Thyroid gland (tissue), 4 donors: ENCODE measurements at places on chromosomes 4 and X. TPM values are rescaled to one million over a fixed set of nuclear protein-coding genes. Genes with fewer than 3 reads are reported as not detected.
A peak's percentile ranks its signal among the peaks of the same experiment; 100 is the strongest.

GRCh38 chrX:138763761-138764160 is 52.2 kb upstream of the FGF13 start:
- DNase-seq: no peak
- no peak overlapping the region for H3K27ac ChIP-seq
- H3K4me1 ChIP-seq: peaks cover 4% of the 10 kb centered on the region
- H3K4me3 ChIP-seq: no peak overlapping the region
- H3K27me3 ChIP-seq: no peaks in the 10 kb centered on the region

GRCh38 chrX:11210415-11210801 is 82.8 kb upstream of the AMELX start:
- no peaks in the 10 kb centered on the region for H3K27me3 ChIP-seq
- no peaks in the 10 kb centered on the region for H3K36me3 ChIP-seq
- no peak overlapping the region for H3K4me3 ChIP-seq
- no peak overlapping the region for H3K27ac ChIP-seq
- no peaks in the 10 kb centered on the region for H3K4me1 ChIP-seq

GRCh38 chr4:140485939-140486338 is 12.2 kb downstream of the MGAT4D start:
- no peak for DNase-seq
- no peaks in the 10 kb centered on the region for H3K36me3 ChIP-seq
- H3K4me3 ChIP-seq: no peak overlapping the region
- H3K27me3 ChIP-seq: no peaks in the 10 kb centered on the region
- no peak overlapping the region for H3K27ac ChIP-seq

DNA sequence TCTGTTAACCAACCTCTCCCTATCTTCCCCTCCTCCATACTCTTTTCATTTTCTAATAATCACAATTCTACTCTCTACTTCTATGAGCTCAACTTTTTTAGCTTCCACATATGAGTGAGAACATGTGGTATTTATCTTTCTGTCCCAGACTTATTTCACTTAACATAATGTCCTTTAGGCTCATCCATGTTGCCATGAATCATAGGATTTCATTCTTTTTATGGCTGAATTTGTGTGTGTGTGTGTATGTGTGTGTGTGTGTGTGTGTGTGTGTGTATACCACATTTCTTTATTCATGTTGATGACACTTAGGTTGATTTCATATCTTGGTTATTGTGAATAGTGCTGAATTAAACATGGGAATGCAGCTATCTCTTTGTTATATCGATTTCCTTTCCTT is 37.4 kb downstream of the RUFY3 start:
- no peak overlapping the region for H3K4me3 ChIP-seq
- H3K27me3 ChIP-seq: no peaks in the 10 kb centered on the region
- H3K27ac ChIP-seq: no peak overlapping the region
- DNase-seq: no peak
- H3K36me3 ChIP-seq: no peaks in the 10 kb centered on the region

DNA sequence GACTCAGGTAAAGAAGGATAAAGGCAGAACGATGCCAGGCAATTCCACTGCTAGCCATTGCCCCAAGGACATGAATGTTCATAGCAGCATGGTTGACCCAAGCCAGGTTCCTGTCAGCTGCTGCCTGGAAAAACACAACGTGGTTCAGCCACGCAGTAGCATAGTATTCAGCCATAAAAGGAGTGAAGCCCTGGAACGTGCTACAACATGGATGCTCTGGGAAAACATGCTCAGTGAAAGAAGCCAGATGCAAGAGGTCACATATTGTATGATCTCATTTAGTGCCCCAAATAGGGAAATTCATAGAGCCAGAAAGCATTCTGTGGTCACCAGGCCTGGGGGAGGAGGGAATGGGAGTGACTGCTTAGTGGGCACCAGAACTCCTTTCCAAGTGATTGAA is 129.8 kb downstream of the GPR143 start:
- no peak overlapping the region for H3K27ac ChIP-seq
- no peaks in the 10 kb centered on the region for H3K27me3 ChIP-seq
- DNase-seq: no peak

DNA sequence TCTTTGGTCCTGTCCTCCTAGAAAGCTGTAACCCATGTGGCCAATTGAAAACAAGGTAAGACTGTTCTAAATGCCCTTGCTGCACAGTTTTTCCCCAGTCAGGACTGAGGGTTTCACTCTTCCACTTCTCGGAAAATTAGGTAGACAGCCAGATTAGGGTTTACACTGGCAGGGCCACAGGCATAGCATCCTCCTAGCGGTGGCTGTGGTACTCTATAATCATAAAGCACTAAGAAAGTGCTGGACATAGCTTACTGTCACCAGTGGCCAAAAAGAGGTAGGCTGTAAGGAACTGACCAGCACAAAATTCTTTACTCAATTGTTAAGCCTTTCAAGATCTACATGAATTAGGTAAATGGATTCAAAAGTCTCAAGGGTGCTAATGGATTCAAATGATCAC is 11.6 kb upstream of the USP46 start:
- H3K27me3 ChIP-seq: no peaks in the 10 kb centered on the region
- no peaks in the 10 kb centered on the region for H3K4me1 ChIP-seq
- H3K27ac ChIP-seq: no peak overlapping the region
- no peak for DNase-seq

- no peak overlapping the region for H3K27ac ChIP-seq
- H3K36me3 ChIP-seq: no peaks in the 10 kb centered on the region
Observed at GRCh38 chr4:178937130-178937529, 1494.9 kb upstream of the AGA start.

- H3K27me3 ChIP-seq: no peaks in the 10 kb centered on the region
- H3K4me1 ChIP-seq: no peaks in the 10 kb centered on the region
- DNase-seq: no peak
- H3K27ac ChIP-seq: no peak overlapping the region
- peak overlapping the region; percentile 38 for H3K4me3 ChIP-seq
Observed at GRCh38 chrX:38327775-38328081, 419 bp upstream of the RPGR start.

- DNase-seq: peak; percentile 49
- H3K4me1 ChIP-seq: peaks cover 10% of the 10 kb centered on the region
- no peaks in the 10 kb centered on the region for H3K36me3 ChIP-seq
- no peaks in the 10 kb centered on the region for H3K27me3 ChIP-seq
Observed at GRCh38 chr4:71538528-71538927, 199.7 kb downstream of the SLC4A4 start.

GRCh38 chrX:52988985-52989917 is 30.9 kb upstream of the FAM156A start:
- H3K4me1 ChIP-seq: no peaks in the 10 kb centered on the region
- H3K36me3 ChIP-seq: no peaks in the 10 kb centered on the region
- no peak overlapping the region for H3K27ac ChIP-seq
- no peak overlapping the region for H3K4me3 ChIP-seq
- no peak for DNase-seq
- no peaks in the 10 kb centered on the region for H3K27me3 ChIP-seq

DNA sequence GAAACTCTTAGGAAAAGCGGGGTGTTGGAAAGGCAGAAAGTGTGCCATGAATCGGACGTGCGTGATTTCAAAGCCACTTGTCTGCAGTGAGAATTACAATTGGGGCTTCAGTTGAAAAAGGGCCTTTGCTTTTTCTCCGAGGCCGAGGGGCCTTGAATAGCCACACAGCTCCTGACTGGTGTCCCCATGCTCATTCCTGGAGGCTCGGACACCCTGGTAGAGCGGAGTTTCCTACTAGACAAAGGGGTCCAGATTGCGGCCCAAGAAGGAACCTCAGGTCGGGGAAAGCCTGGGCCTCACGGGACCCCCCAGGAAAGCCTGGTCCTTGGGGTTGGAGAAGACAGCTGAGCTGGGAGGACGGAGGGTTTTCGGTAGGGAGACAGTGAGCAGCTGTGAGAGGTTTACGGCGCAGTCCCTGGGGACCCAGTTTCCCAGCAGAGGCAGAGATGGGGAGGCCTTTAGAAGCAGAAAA is 3.0 kb upstream of the SHOX start:
- H3K36me3 ChIP-seq: no peaks in the 10 kb centered on the region
- H3K27me3 ChIP-seq: no peaks in the 10 kb centered on the region
- DNase-seq: no peak
- H3K4me1 ChIP-seq: no peaks in the 10 kb centered on the region
- H3K4me3 ChIP-seq: no peak overlapping the region

DNA sequence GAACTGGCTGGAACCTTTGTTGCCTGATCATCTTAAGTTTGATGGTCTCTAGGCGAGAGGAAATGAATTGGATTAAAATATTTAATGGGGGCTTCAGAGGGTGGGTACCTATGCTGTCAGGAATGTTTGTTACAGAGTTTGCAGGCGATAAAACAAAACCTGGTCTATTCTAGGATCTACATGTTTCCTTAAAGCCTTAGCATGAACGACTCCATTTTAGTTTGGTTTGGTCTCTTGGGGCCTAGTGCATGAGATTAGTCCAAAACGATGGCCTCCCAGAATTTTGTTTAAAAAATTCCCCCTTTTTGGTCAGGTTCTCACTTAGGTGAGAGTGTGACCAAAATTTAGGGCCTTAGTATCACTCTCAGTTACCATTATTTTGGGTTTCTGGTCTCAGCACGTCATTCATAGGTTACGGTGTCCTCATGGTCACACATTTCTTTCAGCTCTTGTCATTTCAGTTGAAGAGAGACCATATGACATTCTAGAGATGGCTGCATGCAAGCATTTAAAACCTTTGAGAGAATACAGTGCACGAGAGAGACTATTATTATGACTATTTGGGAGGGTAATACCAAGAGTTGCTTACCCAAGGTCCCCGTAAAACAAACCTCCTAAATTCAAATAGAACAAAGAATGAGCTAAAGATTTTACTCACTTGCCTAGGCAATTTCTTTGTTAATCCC is 13.8 kb downstream of the MOB1B start:
- no peak overlapping the region for H3K27ac ChIP-seq
- DNase-seq: no peak
- no peak overlapping the region for H3K4me3 ChIP-seq
- H3K4me1 ChIP-seq: peaks cover 6% of the 10 kb centered on the region
- H3K36me3 ChIP-seq: no peaks in the 10 kb centered on the region

- no peak overlapping the region for H3K4me3 ChIP-seq
- H3K27ac ChIP-seq: no peak overlapping the region
- no peaks in the 10 kb centered on the region for H3K27me3 ChIP-seq
- H3K36me3 ChIP-seq: no peaks in the 10 kb centered on the region
- H3K4me1 ChIP-seq: no peaks in the 10 kb centered on the region
- no peak for DNase-seq
Observed at GRCh38 chr4:28357990-28358389, 1497.3 kb downstream of the STIM2 start.

DNA sequence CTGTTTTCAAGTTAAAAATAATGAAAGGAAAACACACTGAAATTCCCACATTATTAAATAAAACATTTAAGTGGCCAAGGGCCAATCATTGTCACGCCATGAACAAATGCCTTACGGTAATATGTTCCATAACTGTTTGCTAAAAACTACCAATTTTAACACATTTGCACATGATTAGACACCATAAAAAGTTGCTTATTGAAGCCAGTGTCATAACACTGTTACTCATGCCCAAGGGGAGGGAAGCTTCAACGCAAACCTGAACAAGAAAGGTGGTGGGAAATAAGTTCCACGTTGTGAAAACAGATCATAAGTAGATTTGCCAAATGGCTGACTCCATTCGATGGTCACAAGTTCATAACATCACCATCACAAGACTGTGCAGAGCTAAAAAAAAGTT is 739.3 kb upstream of the FAM241A start:
- no peak for DNase-seq
- no peaks in the 10 kb centered on the region for H3K4me1 ChIP-seq
- H3K4me3 ChIP-seq: no peak overlapping the region
- no peak overlapping the region for H3K27ac ChIP-seq
- no peaks in the 10 kb centered on the region for H3K36me3 ChIP-seq

DNA sequence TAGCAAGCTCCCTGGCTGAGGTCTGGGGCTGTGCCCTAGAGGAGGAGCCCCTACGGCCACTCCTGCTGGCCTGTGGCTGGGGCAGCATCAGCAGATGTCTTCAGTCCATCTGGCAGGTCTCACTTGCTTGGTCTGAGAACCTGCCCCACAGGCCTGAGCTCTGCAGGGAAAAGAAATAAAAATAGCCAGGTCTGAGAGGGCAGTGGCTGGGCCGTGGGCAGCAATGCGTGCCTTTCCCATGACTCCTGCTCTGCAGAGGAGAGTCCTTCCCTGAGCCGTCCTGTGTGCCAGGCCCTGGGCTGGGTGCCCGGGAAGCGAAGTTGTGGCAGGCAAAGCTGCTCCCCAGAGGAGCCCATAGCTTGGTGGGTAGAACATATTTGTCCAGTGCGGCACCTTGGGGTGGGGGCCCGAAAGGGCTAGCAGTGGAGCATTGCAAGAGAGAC is 11.3 kb upstream of the KIAA0232 start:
- peaks cover 37% of the 10 kb centered on the region for H3K4me1 ChIP-seq
- H3K36me3 ChIP-seq: no peaks in the 10 kb centered on the region
- H3K27ac ChIP-seq: peak overlapping the region; percentile 11
- H3K4me3 ChIP-seq: no peak overlapping the region

DNA sequence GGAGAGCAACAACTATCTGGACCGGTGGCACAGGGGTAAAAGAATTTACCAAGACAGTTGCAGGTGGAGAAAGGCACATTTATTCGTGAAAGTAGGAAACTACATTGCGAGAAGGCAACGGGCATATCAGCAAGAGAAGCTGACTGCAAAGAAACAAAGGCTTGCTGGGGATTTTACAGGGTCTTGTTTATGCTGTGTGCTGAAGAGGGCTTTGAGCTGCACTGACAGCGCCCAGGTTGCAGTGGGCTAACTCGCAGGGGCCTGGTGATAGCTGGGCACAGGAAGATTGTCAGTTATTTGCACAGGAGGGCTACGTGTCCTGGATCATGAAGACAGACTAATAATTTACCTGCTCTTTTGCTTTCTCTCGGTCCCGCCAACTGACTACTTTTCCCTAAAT is 10.7 kb downstream of the TLR3 start:
- H3K4me1 ChIP-seq: no peaks in the 10 kb centered on the region
- DNase-seq: no peak
- H3K27me3 ChIP-seq: no peaks in the 10 kb centered on the region

- H3K27ac ChIP-seq: no peak overlapping the region
- no peaks in the 10 kb centered on the region for H3K4me1 ChIP-seq
- no peak for DNase-seq
- H3K4me3 ChIP-seq: no peak overlapping the region
Observed at GRCh38 chrX:83501530-83501929, 6.6 kb upstream of the POU3F4 start.

GRCh38 chr4:71878376-71878775 is 94.5 kb upstream of the GC start:
- no peak for DNase-seq
- H3K27me3 ChIP-seq: no peaks in the 10 kb centered on the region
- H3K4me3 ChIP-seq: no peak overlapping the region
- no peak overlapping the region for H3K27ac ChIP-seq
- H3K4me1 ChIP-seq: no peaks in the 10 kb centered on the region

DUSP9 gene
- total RNA-seq: not detected

HSFX4 gene
- not detected for total RNA-seq

ADH7 gene
- not detected for total RNA-seq

ABCB7 gene
- 57.3 TPM for total RNA-seq

FAM9A gene
- not detected for total RNA-seq

LCORL gene
- 26.4 TPM for total RNA-seq

SASH3 gene
- total RNA-seq: 2.8 TPM

FGFBP1 gene
- 0.22 TPM for total RNA-seq

RRH gene
- total RNA-seq: 0.22 TPM
